ENCODE measurements at places on chromosomes 11 and 22.
A peak's percentile ranks its signal among the peaks of the same experiment; 100 is the strongest.

GRCh38 chr22:17435375-17435774, 66.1 kb downstream of the CECR2 start:
- DNase-seq, result no peak

DNA sequence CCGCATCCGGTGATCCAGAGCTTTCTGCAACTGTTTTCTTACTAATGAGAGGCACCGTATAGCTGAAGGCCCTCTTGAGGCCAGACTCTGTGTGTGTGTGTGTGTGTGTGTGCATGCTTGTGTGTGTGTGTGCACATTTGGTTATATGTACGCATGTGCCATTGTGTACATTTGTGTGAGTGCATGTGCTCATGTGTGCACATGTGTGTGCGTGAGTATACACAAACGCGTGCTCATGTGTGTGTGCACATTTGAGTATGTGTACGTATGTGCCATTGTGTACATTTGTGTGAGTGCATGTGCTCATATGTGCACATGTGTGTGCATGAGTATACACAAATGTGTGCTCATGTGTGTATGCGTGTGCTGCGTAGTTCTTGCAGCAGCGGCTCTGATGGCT, 12.3 kb upstream of the FGF19 start:
- no peak for DNase-seq

- DNase-seq, result no peak
These were observed 354.2 kb downstream of the TBC1D22A start for GRCh38 chr22:47116426-47117341.

DNA sequence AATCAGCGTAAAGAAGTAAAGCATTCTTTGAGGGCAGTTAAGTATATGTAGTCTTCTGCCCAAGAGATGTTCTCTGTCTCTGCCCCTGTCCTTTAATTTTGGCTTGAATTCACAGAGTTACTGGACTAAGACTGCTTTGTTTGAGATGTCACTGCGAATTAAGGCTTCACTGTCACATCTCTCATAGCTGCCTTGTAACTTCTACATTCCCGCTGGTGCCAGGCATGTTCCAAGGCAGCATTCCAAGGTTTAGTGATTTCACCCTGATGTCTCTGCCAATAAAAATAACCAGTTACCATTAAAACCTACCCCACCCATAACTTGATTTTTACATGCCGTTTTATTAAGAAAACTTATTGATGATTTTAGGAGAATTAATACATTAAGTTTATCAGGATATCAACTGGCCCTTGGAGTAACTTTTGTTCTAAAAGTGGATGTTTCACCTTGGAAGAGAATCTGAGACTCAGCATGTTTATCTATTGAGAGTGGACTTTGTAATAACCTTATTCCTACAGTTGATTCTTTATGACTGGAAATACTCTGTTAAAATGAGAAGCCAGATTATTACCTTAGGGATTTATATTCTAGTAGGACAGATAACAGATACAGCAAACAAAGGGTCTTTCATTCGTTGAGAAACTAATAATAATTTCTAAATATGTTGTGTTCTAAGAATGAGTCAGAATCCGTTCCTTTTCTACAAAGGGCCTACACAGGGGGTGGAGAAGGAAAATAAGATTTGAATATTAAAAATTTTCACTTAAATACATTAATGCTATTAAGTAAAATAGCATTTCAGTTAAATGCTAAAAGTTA, 110.2 kb downstream of the UVRAG start:
- DNase-seq, result peak; percentile 24

GRCh38 chr11:106763501-106763900, 254.8 kb downstream of the GUCY1A2 start:
- no peak for DNase-seq

DNA sequence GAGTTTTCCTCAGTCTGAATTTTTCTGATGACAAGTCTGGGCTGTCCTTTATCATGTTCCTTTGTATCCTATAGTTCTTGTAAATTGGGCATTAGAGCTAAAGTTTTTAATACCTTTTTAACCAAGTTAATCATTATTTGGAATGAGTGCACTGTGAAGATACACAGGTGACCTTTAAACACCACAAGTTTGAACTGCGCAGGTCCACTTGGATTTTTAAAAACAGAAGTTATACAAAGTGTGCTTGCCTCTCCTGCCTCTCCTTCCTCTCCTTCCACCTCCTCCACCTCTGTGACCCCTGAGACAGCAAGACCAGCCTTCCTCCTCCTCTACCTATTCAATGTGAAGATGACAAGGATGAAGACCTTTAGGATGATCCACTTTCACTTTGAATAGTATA, 4.4 kb upstream of the TCP11L1 start:
- DNase-seq, result no peak

GRCh38 chr11:131584785-131585592, 214.6 kb downstream of the NTM start:
- peak; percentile 95 for DNase-seq

GRCh38 chr22:20429254-20430100, 8.1 kb downstream of the SCARF2 start:
- DNase-seq, result peak; percentile 8

- no peak for DNase-seq
These were observed 32.9 kb upstream of the KLHL35 start for GRCh38 chr11:75465701-75466531.

DNA sequence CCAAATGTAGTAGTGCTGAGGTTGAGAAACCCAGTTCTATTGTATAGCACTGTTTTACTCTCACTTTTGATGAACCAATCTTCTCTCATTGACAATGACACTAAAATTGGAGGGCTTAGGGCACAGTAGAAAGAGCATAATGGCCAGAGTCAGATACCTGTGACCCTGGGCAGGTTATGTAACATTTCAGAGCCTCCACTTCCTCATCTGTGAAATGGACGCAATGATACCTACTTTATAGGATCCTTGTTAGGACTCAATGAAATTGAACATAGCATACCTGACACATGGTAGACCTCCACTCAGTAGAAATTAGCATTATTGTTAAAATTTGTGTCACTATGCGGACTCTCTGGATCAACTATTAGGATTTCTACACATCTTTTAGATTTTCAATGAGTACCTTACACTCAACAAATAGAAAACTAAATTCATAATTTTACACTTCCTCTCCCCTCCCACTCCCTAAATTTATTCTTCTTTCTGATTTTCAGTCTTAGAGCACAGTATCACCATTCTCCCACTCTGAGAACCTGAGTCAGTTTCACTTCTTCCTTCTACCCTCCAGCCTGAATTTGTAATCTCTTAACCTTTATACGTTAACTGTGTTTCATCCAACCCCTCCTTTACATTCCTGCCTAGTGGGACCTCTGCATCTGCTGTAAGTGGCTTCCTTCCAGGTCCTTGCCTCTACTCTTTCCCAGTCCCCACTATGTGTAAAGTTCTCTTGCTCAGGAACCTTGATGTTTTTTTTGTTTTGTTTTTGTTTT, 78.3 kb downstream of the MICAL2 start:
- no peak for DNase-seq

GRCh38 chr11:21653951-21654421, 538.9 kb upstream of the ANO5 start:
- DNase-seq, result no peak

- no peak for DNase-seq
These were observed 280.2 kb downstream of the BUD13 start for GRCh38 chr11:116492600-116492999.

DNA sequence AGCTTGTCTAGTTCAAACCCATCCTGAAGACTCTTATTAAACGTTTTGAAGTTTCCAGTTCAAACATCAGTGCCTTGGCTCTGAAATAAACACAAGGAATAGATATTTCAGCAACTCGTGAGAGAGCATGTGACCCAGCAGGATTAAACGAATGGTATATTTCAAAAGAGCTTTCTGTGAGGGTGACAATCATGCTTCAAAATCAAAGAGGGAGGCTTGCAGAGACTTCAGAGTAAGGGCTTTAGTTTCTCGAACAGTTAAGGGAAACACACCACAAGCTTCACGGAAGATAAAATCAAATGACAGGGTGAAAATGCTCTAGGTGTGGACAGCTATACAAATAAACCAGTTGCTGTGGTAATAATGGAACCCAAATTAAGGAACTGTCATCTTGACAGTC, 1.4 kb downstream of the HPS4 start:
- no peak for DNase-seq

DNA sequence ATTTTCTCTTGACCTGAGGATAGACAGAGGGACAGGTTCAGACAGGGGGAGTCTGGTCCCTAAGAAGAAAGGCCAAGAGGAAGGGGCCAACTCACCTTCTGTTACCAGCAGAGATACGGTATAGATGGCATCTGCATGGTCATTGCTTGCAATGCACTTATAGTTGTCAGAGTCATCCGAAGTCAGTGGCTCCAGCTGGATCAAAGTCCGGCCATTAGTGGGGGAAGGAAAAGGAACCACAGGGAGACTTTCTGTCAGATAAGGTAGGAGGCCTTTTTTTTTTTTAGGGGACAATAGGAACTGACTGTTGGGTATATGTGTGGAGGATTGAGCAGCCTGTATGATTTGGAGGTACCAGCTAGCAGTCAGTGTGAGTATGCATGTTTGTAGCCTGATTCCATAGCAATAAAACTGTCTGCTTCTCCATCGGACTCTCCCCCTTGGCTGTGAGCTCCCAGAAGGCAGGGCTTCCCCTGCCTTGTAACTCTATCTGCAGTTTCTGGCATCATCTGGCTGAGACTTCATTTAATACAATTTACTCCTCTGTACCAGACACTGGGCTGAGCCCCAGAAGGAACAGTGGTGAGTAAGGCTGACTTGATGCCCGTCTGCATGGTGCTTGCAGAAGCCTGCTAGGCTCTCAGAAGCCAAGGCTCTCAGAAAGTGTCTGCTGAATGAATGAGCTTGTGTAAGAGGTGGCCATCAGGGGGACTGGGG, 5.7 kb downstream of the IGSF22 start:
- no peak for DNase-seq

- DNase-seq, result no peak
These were observed 705 bp downstream of the UNC93B1 start for GRCh38 chr11:68002938-68003845.

GRCh38 chr11:96658436-96658835, 268.6 kb downstream of the JRKL start:
- DNase-seq, result no peak

DNA sequence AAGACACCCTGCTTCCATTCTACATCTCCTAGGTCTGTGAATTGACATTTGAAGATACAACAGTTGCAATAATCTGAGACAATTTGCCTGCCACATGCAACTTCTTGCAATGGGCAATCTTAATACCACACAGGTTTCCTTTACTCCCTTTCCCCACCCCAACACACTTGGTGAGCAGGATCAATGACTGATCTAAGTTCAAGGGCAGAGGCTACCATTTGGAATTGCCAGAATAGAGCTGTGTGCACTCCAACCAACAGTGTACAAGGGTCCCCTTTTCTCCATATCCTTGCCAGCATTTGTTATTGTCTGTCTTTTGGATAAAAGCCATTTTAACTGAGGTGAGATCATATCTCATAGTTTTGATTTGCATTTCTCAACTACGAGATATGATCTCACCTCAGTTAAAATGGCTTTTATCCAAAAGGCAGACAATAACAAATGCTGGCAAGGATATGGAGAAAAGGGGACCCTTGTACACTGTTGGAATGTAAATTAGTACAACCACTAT, 2.9 kb upstream of the NNMT start:
- DNase-seq, result no peak

- DNase-seq, result no peak
These were observed 86.8 kb upstream of the CRTAM start for GRCh38 chr11:122751292-122752070.

GRCh38 chr11:70696076-70696475, 297.7 kb downstream of the CTTN start:
- DNase-seq, result no peak

- DNase-seq, result no peak
These were observed 12.6 kb upstream of the TFIP11 start for GRCh38 chr22:26524870-26525269.

DNA sequence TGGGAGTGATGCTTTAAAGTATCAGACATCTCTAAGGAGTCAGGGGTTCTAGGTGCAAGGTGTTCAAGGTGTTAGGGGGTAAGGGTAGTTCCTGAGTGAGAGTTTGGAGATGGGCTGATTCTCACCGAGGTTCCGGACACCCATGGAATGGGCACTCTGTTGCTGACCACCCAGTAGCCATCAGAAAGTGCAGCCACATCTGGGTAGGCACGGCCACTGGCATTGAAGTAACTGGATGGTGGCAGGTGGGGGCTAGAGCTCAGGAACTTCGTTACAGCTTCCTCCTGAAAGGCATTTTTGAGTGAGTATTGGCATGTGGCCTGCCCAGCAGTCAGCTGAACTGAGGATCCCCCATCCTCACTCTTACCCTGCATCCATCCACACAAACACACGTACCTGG, 3.0 kb upstream of the TAF10 start:
- DNase-seq, result no peak

DNA sequence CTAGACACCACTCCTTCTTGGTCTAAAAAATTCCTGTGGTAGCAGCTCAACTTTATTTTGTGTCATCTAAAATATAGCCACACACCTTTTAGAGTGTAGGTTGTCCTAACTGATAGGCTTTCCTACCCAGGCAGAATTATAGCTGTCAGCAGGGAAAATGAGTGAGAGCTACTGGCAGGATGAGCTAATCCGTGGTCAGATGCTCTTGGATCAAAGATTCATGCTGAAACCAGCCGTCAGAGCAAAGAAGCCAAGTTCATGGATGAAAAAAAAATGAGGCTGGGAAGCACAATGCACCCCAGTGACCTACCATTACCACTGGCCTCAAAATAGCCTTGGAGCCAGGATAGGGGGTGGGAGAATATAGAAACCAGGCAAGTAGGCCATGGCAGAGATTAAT, 113.1 kb upstream of the BLID start:
- DNase-seq, result no peak

GRCh38 chr11:46711303-46711702, 7.7 kb upstream of the F2 start:
- no peak for DNase-seq

DNA sequence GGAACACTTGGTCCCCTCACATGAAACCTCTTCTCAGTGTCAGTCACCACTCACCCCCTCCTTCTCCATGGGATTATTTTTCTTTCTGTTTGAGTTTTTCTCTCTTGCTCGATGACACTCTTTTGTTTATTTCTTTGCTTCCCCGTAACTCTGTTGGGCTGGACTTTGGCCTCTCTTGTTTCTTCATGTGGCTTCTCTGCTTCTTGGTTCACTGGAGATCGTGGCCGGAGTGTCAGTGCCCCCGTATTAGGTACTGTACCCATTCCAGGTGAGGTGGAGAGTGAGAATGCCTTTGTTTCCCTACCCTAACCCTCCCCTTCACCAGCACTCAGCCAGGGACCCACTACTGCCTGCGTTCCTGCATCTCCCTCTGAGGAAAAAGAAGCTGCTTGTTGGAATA, 32.5 kb downstream of the CYB5R2 start:
- no peak for DNase-seq

All from hippocampal formation (tissue), 2 donors.